ENCODE measurements at places on chromosomes 6 and 20. TPM values are rescaled to one million over a fixed set of nuclear protein-coding genes. Genes with fewer than 3 reads are reported as not detected.

UNC93A gene
- not detected for total RNA-seq

MATN4 gene
- total RNA-seq, result not detected

TBXT gene
- not detected for total RNA-seq

SLC17A5 gene
- 27.2 TPM for total RNA-seq

OR12D3 gene
- total RNA-seq, result not detected

PLG gene
- not detected for total RNA-seq

FRS3 gene
- total RNA-seq, result 0.54 TPM

OR2H1 gene
- not detected for total RNA-seq

BPIFB1 gene
- total RNA-seq, result not detected

GHRH gene
- total RNA-seq, result not detected

DSN1 gene
- total RNA-seq, result 16.3 TPM

DAAM2 gene
- 13.1 TPM for total RNA-seq

PDE7B gene
- total RNA-seq, result 12.4 TPM

- DNase-seq, result peak; percentile 65
- H3K4me1 ChIP-seq, result peaks cover 26% of the 10 kb centered on the region
- no peak overlapping the region for H3K4me3 ChIP-seq
Measured at GRCh38 chr6:108690326-108691049, 129.8 kb downstream of the FOXO3 start.

DNA sequence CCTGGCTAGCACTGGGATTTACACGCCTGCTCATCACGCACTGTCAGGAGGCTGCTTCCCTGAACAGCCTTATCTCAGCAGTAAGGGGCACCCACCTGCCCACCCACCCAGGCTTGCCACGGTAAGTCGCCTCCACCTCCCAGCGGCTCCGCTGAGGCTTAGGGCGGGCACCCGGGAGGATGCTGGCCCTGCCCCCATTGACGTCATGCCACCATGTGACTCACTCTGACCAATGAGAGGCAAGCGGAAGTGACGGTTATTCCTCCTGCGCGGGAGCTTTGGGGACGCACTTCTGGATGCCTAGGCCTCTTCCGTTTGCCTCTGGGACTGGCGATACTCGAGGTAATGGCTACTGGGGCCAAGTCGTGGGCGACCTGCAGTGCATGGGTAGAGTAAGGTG, 256.8 kb downstream of the QKI start:
- H3K27me3 ChIP-seq, result peaks cover 1% of the 10 kb centered on the region
- H3K27ac ChIP-seq, result no peak overlapping the region
- H3K4me1 ChIP-seq, result no peaks in the 10 kb centered on the region
- H3K4me3 ChIP-seq, result no peak overlapping the region
- no peaks in the 10 kb centered on the region for H3K36me3 ChIP-seq

GRCh38 chr20:62381202-62381797, 5.6 kb upstream of the RPS21 start:
- H3K4me1 ChIP-seq, result peaks cover 9% of the 10 kb centered on the region
- no peak overlapping the region for H3K4me3 ChIP-seq
- no peak overlapping the region for H3K27ac ChIP-seq
- peaks cover 6% of the 10 kb centered on the region for H3K36me3 ChIP-seq
- DNase-seq, result peak; percentile 76

DNA sequence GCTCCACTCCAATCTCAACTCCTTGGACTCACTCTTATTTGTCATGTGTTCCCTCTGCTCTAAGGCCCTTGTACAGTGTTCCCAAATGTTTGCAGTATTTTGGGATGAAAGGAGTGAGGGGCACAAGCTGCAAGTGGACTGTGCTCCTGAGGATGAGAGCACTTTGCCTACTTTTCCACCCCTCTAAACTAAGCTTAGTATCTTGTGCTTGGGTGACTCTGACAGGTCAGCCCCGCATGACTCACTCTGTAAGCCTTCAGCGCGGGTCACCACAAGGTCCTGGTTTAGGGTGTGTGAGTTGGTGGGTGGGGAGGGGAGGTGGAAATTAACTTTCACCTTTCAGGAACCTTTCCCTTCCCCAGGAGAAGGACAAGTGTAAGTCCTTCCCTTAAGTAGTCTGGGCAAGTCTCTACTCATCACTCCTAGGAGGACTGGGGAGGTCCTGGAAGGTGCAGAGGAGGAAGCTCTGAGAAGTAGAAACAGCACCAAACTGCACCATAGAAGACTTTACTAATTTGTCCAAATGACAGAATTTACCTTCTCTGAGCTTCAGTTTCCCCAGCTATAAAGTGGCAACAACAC, 68.8 kb upstream of the EPB41L1 start:
- peak; percentile 60 for DNase-seq
- H3K4me3 ChIP-seq, result no peak overlapping the region
- no peaks in the 10 kb centered on the region for H3K36me3 ChIP-seq
- peaks cover 9% of the 10 kb centered on the region for H3K27me3 ChIP-seq

DNA sequence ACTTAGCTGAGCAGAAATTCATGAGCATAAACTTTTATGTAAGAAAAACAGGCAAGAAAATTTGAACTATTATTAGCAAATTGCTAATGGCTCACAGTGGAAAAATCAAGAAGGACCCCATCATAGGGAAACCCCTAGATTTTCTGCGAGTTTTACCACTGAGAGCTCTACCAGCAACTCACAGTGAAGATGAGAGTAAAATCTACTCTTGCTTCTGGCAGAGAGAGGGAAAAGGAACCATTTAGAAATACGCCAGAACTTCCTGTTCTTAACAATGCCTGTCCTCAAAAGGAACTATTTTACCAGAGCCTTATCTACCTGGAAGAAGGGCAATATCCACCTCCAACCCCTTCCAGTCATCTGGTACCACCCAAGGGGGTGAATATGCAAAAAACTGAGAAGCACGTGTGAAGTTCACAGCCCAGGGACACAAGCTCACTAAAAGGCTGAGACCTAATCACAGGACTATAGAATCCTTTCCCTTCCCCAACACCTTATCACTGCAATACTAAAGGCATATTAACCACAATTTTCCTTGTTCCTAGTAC, 34.4 kb upstream of the ASF1A start:
- no peak overlapping the region for H3K4me3 ChIP-seq
- no peaks in the 10 kb centered on the region for H3K36me3 ChIP-seq
- no peak for DNase-seq
- H3K27me3 ChIP-seq, result no peaks in the 10 kb centered on the region

- no peaks in the 10 kb centered on the region for H3K36me3 ChIP-seq
- no peak overlapping the region for H3K27ac ChIP-seq
- DNase-seq, result no peak
- no peaks in the 10 kb centered on the region for H3K4me1 ChIP-seq
Measured at GRCh38 chr20:46580613-46581205, 30.3 kb upstream of the OCSTAMP start.

- H3K4me1 ChIP-seq, result peaks cover 8% of the 10 kb centered on the region
- no peaks in the 10 kb centered on the region for H3K27me3 ChIP-seq
- peak overlapping the region; percentile 64 for H3K27ac ChIP-seq
- H3K36me3 ChIP-seq, result peaks cover 6% of the 10 kb centered on the region
Measured at GRCh38 chr20:45857882-45858216, 435 bp downstream of the ZSWIM3 start.

DNA sequence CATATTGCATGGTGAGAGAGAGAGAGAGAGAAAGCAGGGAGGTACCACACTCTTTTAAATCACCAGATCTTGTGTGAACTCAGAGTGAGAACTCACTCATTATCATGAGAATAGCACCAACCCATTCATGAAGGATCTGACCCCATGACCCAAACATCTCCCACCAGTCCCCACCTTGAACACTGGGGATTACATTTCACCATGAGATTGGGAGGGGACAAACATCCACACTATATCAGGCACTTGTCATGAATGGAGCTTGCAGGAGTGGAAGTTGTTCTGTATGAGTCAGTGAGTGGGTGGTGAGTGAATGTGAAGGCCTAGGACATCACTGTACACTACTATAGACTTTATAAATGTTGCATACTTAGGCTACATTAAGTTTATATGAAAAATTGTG, 47.7 kb upstream of the RNF182 start:
- no peak overlapping the region for H3K27ac ChIP-seq
- H3K27me3 ChIP-seq, result peaks cover 7% of the 10 kb centered on the region
- DNase-seq, result peak; percentile 71
- H3K4me1 ChIP-seq, result peaks cover 3% of the 10 kb centered on the region
- H3K4me3 ChIP-seq, result no peak overlapping the region
- H3K36me3 ChIP-seq, result no peaks in the 10 kb centered on the region

DNA sequence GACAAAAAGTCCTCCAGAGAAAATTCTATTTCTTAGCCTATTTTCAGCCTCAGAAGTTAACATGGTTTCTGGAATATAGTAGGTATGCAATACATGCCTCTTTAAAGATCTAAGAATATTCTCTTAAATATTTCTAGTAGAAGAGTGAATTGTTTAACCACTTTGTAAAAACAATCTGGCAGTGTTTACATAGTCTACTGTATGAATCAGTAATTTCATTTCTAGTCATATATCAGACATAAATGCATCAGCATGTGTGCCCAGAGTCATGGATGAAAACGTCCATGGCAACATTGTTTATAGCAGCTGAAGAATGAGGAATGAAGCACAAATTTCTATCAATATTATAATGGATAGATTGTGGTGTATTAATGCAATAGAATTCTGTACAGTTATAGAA, 124.9 kb downstream of the NKAIN2 start:
- no peak overlapping the region for H3K4me3 ChIP-seq
- no peaks in the 10 kb centered on the region for H3K4me1 ChIP-seq
- H3K27me3 ChIP-seq, result no peaks in the 10 kb centered on the region
- no peaks in the 10 kb centered on the region for H3K36me3 ChIP-seq

GRCh38 chr6:20440296-20440695, 38.6 kb downstream of the E2F3 start:
- peaks cover 7% of the 10 kb centered on the region for H3K36me3 ChIP-seq
- H3K4me1 ChIP-seq, result peaks cover 4% of the 10 kb centered on the region
- no peaks in the 10 kb centered on the region for H3K27me3 ChIP-seq
- no peak overlapping the region for H3K4me3 ChIP-seq

DNA sequence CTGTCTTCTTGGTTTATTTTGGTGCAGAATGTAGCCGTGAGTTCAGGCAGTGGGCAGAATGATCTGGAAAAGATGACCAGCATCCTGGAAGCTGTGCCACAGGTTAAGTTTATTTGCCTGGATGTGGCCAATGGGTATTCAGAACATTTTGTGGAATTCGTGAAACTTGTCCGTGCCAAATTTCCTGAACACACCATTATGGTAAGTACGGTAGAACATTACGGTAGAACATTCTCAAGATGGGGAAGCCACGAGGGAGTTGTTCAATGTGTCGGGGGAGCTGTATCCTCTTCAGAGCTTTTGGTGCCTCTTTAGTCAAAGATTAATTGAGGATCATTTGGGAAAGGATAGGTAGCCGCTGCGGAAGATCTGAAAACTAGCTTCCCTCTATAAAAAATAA, 16.1 kb downstream of the GMPR start:
- H3K4me3 ChIP-seq, result no peak overlapping the region
- no peak for DNase-seq
- H3K4me1 ChIP-seq, result peaks cover 2% of the 10 kb centered on the region
- no peak overlapping the region for H3K27ac ChIP-seq

GRCh38 chr6:54493138-54493537, 184.9 kb downstream of the TINAG start:
- no peak overlapping the region for H3K4me3 ChIP-seq
- no peaks in the 10 kb centered on the region for H3K4me1 ChIP-seq
- no peaks in the 10 kb centered on the region for H3K27me3 ChIP-seq
- H3K36me3 ChIP-seq, result no peaks in the 10 kb centered on the region
- peak; percentile 86 for DNase-seq

DNA sequence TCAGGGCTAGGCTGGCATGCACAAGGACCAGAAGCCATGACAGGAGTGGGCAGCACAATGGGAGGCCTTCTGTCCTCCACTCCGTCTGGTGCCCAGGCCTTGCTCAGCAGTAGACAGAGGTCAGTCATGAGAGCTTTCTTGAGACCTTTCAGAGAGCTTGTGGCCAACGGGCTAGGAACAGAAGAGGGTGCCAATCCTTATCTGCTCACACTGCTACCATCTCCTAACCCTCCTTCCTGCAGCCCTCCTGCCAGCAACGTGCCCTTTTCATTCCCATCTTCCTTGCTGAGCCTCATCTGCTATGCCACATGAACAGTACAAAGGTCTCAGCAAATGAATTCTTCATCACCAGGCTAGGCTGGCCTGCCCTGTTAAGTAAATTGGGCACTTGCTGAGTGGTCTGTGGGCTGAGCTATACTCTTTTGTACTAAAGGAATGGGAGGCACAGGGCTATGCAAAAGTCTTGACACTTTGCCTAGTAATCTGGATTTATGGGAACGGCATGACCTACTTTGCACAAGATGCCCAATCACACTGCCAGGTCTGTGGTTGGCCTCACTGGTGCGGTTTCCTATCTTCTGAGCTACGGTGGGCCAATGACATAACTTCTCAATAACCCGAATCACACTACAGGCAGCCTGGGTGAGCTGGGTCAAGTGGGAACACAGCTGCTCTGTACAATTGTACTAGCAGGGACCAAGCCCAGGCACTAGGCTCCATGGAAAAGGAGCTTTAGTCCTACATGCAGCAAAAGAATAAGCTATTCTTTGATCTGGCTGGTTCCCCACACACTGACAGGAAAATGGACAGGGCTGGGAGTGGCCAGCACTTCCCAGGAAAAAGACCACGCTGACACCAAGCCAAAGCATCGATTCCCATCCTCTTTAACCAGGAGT, 47.8 kb downstream of the ELOVL5 start:
- H3K36me3 ChIP-seq, result no peaks in the 10 kb centered on the region
- no peak for DNase-seq
- no peaks in the 10 kb centered on the region for H3K27me3 ChIP-seq
- H3K27ac ChIP-seq, result no peak overlapping the region
- H3K4me3 ChIP-seq, result no peak overlapping the region

GRCh38 chr6:105774247-105774646, 311.9 kb upstream of the PRDM1 start:
- H3K4me3 ChIP-seq, result no peak overlapping the region
- H3K36me3 ChIP-seq, result no peaks in the 10 kb centered on the region
- DNase-seq, result no peak

GRCh38 chr20:6017880-6018279, 36.0 kb downstream of the LRRN4 start:
- no peaks in the 10 kb centered on the region for H3K27me3 ChIP-seq
- H3K27ac ChIP-seq, result no peak overlapping the region
- H3K36me3 ChIP-seq, result peaks cover 17% of the 10 kb centered on the region
- DNase-seq, result no peak

DNA sequence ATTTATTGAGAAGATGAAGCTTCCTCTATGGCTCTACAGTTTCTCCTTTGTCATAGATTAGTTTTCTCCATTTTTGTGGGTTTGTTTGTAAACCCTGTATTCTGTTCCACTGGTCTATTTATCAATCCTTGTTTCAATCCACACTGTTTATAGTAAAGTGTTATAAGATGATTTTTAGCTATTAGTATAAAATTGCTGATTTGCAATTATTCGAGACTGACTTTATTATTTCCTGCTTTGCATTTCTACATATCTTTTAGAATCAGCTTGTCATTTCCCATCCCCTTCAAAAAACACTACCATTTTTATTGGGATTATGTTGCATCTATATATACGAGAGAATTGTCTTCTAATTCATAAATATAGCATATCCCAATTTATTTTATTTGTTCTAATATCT, 325.9 kb upstream of the EPHA7 start:
- no peak overlapping the region for H3K4me3 ChIP-seq
- no peaks in the 10 kb centered on the region for H3K4me1 ChIP-seq
- H3K27me3 ChIP-seq, result no peaks in the 10 kb centered on the region
- no peak for DNase-seq
- no peaks in the 10 kb centered on the region for H3K36me3 ChIP-seq
- H3K27ac ChIP-seq, result no peak overlapping the region
